Renal cortical epithelial cell (primary cell): ENCODE measurements at places on chromosomes 2 and 18.
A peak's percentile ranks its signal among the peaks of the same experiment; 100 is the strongest.

GRCh38 chr2:70767699-70768589, at the start of gene ADD2:
ADD2 (minus strand) TSS chr2:70768200; CDS start chr2:70706408, 61,792 bp downstream.
- DNase-seq, result no peak

DNA sequence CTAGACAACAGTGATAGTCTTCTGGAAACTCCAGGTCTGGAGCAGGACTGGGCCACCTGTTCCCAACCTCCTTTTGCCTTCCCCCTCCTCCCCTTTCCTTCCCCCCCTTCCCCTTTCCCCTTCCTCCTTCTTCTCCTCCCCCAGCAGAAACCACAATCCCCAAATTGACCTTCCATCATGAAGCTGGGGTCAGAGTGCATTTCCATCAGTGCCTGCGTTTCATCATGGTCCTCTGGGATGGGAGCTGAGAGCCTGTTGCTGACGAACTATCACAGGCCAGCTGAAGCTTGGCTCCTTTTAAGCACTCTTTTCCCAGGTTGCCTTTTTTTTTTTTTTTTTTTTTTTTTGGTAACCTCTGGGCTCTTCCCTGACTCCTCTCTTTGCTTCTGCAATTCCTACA, 52.6 kb upstream of the SMAD2 start:
- DNase-seq, result no peak

DNA sequence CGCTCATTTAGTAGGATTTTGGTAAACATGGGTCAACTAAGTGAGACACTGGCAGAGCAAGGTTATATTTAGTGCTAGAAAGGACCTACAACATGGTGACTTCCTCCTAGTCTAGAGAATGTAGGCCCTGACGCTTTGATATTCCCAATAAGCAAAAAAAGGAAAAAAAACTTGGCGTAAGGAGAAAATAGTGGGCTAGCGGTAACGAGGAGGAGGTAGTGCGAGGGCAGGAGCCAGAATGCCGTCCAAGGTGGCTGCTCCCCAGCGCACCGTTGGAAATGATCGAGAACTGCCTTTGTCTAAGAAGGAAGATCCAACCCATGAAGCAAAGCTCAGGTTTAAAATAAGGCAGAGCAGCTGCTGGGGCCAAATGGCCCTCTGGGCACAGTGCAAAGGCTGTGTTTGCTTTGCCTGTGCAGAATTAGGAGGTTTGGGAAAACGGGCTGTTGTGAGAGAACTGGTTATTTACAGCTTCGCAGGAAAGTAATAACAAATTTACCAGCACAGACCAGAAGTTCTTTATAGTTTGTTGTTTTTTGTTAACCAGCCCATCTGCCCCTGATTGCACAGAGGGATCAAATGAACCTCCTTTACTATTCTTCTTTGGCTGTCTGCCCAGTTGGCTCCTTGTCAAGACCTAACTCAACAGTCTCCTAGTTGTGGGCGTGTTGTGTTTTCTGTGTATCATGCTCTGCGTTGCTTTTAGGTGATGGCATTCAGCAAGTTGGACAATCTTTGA, 86.6 kb downstream of the ITGB1BP1 start:
- DNase-seq, result peak; percentile 89

- peak; percentile 72 for DNase-seq
Measured at GRCh38 chr2:31070339-31071125, 67.7 kb downstream of the GALNT14 start.

DNA sequence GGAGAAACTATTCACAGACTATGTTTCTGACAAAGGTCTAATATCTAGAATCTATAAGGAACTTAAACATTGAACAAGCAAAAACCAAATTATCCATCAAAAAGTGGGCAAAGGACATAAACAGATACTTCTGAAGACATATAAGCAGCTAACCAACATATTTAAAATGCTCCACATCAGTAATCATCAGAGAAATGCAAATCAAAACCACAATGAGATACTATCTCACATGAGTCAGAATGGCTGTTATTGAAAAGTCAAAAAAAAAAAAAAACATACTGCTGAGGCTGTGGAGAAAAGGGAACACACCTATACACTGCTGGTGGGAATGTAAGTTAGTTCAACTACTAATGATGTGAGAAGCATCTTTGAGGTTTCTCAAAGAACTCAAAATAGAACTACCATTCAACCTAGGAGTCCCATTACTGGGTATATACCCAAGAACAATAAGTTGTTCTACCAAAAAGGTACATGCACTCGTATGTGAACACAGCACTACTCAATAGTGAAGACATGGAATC, 220.4 kb upstream of the TFPI start:
- DNase-seq, result peak; percentile 72

DNA sequence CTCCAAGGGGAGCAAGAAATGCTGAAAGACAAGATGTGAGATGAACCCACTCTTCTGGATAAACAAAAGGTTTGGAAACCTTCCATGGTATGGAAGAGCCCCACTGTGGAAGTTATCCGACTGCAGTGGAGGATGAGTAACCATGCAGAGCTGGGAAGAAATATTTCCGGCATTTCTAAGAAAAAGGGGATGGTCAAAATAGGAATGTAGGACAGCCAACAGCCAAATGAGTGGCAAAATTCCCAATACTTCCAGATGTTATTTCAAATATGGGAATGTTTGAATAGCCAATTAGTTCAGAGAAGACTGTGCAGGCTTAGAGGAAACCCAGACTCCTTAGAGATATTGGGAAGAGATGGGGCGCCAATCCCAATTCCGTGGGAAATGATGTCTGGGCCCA, 246.8 kb downstream of the RAD51AP2 start:
- DNase-seq, result no peak

- no peak for DNase-seq
Measured at GRCh38 chr2:46248171-46248570, 49.0 kb upstream of the EPAS1 start.

GRCh38 chr2:200193331-200193730, 113.2 kb upstream of the SPATS2L start:
- no peak for DNase-seq

GRCh38 chr2:43174368-43174916, 52.0 kb downstream of the ZFP36L2 start:
- no peak for DNase-seq

DNA sequence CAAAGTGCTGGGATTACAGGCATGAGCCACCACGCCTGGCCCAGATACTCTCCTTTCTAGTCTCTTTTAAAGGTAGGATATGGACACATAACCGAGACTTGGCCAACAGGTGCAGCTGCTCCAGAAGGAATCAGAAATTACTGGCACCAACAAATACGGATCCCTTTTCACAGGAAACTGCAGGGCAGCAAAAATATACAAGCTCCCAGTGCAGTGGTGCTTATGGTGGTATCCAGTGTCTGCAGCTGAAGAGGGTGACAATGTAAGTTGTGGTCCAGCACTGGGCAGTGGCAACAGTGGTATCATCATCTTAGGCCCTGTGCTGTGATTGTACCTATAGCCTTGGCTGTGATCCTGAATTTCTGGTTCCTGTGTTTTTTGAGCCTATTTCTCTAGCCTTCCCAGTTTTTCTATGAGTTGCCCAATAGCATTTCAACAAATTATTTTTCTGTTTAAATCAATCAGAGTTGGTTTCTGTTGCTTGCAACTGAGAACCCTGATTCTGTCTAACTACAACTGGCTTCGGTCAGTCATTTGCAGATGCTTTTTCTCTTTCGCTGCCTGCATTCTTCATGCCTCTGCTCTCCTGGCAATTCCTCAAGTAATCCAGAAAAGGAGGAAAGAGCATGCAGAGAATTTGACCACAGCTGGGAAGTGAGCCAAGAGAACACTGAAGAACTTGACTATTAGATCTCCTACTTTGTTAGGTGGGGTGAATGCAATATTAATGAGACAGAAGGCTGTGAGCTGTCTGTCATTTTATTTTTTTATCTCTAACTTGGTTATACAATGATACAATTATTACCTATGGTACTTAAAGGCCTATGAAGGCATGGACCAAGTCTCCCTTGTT, 30.8 kb upstream of the EML4 start:
- peak; percentile 98 for DNase-seq

DNA sequence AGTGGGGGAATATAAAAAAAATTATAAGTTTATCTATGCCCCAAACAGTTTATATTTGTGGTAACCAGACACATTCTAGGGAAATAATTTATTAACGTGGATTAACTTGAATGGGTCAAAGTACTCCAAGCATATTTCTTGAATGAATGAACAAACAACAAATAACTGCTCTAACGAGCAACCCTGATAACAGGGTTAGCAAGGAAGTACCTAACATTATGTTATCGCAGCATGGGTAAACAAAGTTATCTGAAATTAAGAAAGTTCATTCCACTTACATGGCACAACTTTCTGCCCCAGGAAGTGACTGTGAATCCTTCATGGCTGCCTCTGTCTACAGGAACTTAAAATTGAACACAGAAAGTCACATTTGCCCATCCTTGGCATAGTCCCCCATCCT, 812.9 kb upstream of the ACVR2A start:
- DNase-seq, result peak; percentile 59

GRCh38 chr18:42028247-42028832, 73.3 kb downstream of the PIK3C3 start:
- DNase-seq, result peak; percentile 43
